ENCODE measurements at places on chromosomes 4 and X.

DNA sequence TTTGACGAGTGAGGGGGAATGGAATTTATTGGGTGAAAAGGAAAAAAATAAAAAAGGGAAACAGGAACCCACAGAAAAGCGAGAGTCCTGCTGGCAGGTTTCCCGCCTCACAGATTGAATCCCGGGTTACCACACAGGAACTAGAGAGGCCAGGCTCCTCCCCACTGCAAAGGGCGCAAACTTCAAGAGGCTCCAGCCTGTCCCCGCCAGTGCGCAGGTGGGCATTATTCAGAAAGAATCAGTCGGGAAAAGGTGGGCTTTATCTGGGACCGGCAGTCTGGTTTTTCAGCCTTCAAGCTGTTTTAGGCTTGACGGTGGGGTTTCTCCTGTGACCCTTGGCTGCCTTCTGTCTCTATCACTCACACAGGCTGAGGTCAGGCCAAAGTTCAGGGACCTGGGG is 1496.8 kb downstream of the RPA4 start:
- no peak for DNase-seq

- no peak for DNase-seq
These were observed 57.1 kb upstream of the NKX1-1 start for GRCh38 chr4:1463088-1463926.

DNA sequence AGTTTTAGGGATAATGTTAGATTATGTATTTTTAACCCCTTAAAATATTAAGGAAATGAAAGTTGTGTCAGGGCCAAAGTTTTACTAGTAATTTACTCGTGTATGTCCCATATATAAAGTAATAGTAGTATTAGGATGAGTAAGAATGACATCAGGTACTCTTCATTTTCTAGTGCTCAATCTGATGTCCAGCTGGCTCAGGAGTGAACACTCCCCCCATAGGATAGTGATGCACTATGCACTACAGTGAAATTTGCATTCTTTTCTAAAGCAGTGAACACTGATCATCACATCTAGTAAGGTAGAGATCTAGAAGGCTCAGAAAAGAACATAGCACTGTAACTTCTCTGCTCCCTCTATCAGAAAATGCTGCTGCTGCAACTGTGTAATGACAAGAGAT is 409.7 kb downstream of the GLUD2 start:
- DNase-seq, result no peak

DNA sequence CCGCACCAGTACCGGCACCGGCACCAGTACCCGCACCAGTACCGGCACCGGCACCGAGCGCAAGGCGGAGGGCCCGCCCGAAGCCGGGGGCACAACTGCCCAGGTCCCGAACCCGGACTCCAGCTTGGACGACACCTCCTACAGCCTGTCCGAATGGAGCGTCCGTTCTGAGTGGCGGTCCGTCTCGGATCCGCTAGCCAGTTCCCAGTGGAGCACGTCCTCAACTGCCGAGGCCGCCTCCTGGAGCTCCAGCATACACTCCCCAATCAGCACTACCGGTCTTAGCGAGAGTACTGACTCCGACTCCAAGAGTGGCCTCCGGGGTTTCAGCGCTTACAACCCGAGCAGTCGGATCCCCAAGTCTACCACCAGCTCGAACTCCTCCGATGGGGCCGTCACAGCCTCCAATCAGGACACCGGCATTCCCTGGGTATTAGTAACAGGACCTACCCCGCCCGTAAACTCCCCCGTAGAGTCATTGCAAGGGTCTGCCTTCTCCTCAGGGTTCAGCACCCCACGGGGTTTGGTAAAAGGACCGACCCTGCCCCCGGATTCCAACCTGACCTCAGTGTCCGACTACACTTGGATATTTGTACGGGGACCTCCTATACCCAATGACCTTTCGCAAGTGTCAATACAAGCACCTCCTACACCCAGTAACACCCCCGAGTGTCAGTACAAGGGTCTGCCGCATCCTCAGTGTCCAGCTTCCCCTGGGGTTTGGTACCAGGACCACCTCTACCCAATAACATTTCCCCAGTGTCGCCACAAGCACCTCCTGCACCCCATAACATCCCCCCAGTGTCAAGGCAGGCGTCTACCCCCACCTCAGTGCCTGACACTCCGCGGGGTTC is 721 bp upstream of the MAOA start:
- DNase-seq, result peak; percentile 12

GRCh38 chrX:129594781-129595180 is 54.7 kb downstream of the OCRL start:
- no peak for DNase-seq

GRCh38 chr4:61828960-61829359 is 628.8 kb downstream of the ADGRL3 start:
- DNase-seq, result no peak

- DNase-seq, result no peak
These were observed 447.4 kb downstream of the PCDH10 start for GRCh38 chr4:133596459-133596858.

DNA sequence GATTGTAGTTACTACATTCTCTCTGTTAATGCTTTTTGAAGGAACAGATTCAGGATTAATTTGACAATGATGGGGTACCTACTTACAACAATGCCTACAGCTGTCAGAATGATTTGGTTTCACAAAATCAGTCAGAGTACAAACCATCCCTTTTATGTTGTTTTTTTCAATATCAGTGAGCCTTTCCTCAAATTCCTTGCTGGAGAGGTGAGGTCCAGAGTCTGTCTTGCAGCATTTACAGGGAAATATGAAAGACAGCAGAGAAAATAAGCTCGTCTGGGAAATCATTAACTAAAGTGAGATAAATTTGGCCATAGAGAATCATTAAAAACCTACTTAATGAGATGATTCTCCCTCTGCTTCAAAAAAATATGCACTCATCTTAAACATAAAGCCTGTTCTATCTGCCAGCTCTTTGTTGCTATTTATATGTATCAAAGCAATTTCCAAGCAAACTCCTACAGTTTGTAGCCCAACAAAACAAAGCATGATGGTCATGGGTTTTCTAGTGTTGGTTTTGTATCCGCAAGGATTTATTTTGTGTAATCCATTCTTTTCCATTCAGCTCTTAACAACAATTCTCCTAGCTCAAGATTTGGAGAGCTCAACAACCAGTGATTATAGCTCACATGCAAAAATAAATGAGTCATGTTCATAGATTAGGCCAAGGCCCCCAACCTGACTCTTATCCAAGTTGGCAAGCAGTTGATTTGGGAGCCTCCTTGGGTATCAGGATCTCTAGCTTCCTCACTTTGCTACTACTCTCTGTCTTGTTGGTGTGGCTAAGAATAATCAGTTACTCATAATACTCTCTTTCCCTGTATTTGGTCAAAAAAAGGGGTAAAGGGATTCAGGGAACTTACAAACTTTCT is 222.6 kb downstream of the ENOX2 start:
- no peak for DNase-seq

- no peak for DNase-seq
These were observed 8.6 kb upstream of the GPRIN3 start for GRCh38 chr4:89316211-89316610.

GRCh38 chr4:103370336-103370735 is 172.2 kb upstream of the CENPE start:
- no peak for DNase-seq

GRCh38 chrX:8848441-8848840 is 47.3 kb upstream of the FAM9A start:
- DNase-seq, result no peak

DNA sequence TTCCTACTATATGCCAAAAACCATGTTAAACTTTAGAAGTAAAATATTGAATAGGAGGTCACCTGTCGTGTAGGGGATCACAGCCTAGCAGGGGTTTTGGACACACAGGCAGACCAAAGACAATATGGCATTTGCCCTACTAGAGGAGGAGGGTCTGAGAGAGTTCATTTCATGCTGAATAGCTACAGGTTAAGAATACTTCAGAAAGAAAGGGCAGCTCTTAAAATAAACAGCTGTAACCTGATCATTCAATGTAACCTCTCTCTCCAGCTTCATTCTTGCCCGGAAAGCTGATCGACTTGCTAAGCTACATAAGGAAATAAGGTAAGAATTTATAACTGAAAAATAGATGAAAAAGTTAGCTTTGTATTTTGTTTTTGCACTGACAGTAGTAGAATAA is 79.9 kb downstream of the MAOA start:
- no peak for DNase-seq

GRCh38 chrX:31374786-31375185 is 302.9 kb upstream of the FTHL17 start:
- no peak for DNase-seq

- no peak for DNase-seq
These were observed 404.6 kb downstream of the PRDM5 start for GRCh38 chr4:120517966-120518365.

GRCh38 chr4:126470862-126471261 is 1156.1 kb downstream of the FAT4 start:
- no peak for DNase-seq

- no peak for DNase-seq
These were observed 22.5 kb downstream of the STX18 start for GRCh38 chr4:4519297-4519894.

- DNase-seq, result no peak
These were observed 22.5 kb upstream of the AFM start for GRCh38 chr4:73459048-73459421.

DNA sequence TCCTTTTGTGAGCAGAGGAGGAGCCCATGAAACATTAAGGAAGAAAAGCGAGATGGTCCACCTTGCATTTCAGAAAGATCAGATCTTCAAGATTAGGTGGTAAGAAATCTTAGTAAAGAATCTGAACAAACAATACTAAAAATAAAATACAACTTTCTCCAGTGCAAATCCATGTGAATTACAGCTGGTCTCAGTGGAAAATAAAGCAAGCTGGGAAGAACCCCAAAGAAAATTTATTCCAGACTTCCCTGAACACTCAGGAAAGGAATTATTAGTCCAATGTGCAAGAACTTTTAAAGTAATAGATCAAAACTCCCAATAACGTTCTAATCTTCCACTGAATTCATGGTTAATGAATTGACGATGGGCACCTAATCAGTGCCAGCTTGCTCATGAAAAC is 37.3 kb upstream of the C1QTNF7 start:
- DNase-seq, result no peak

DNA sequence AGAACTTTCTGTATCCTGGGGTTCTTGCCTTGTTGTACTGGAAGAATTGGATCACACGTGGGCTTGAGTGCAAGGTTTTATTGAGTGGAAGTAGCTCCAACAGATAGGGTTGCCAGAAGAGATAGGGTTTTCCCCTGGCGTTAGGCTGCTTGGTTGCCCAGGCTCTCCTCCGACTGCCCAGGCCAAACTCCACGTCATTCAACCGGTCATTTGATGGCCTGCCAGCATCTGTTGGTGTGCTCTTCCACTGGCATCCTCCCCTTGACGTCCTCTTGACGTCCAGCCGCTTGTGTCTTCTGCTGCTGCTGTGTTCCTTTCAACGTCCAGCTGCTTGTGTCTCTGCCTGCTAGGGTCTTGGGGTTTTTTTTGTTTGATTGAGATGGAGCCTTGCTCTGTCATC is 340.3 kb upstream of the ZCCHC13 start:
- no peak for DNase-seq

DNA sequence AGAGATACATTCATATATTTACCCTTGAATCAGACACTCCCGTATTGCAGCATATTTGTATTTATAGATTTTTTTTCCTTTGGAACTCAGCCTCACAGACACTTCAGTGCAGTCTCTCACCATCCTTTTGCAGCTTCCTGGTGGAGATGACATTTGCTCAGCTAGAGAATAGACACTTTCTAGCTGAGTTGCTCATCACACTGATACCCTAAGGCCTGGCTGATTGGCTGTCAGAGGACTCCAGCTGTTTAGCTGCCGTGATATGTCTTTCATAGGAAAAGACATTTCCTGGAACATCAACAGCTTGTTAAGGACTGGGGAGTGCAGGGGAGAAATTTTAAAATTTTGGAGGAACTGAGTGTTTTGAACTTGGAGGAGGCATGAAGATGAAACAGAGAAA is 429.6 kb downstream of the SMARCA1 start:
- DNase-seq, result no peak

DNA sequence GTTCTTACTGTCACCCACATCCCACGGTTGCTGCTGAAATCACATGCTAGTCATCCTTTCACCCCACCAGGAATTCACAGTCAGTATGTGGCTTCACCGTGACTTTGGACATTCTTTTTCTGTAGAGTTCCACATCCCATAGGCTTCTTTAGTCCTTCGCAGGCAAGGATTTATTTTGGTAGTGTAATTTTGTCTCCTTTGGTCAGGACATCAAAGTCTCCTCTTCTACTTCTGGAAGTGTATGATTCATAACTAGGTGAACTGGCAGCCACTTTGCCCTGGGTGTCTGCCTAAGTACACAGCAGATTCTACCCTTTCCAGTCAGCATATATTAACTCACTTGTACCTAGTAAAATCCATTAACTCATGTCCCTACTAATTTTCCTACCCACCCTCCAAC is 38.3 kb upstream of the MMAA start:
- no peak for DNase-seq

DNA sequence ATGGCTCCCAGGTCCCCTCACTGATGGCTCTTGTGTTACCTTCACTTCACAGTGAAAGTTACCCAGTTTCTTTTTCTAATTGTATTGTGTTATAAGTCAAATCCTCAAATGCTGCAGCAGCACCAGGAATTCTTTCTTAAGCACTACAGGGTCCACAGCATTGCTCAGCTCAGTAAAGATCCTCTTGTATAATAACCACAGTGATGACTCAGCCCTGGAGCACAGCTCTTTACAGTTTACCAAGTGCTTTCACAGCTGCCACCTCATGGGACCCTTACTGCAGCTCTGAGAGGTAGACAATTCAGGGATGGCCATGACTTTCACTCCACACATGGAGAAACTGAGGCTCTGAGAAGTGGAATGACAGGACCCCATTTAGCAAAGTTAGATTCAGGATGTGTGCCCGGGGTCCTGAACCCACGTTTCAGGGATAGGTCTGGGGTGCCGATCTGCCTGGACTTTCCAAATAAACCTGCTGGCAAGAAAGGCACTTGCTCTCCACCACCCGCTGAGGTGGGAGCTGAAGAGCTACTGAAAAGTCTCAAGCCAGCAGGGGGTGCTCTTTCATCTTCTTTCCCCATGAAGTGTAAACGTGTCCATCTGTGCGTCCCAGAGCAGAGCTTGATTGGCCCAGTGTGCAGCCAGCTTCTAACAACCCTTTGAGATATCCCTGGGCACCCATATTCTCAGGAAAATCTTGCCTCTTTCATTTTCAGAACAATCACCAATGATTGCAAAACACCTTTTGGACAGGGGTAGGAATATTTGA is 35.7 kb upstream of the GABRQ start:
- peak; percentile 4 for DNase-seq

DNA sequence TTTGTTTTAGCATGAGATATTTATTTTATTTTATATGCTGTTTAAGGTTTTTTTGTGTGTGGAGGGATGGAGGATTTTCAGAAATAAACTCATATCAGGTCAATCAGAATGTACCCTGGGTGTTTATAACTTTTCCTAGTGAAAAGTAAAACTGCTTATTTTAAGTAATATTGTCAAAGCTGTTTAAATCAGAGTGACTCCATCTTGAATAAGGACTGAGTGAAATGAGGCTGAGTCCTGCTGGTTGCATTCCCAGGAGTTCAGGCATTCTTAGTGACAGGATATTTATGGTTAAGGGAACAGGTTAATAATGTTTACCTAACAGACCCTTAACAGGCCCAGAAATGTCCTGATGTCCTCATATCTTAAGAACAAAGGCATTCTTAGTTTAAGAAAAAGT is 1160.9 kb upstream of the PCDH7 start:
- DNase-seq, result no peak
